ENCODE measurements at places on chromosomes 5 and 9.

- DNase-seq, result no peak
These were observed 120.9 kb downstream of the MAPKAP1 start for GRCh38 chr9:125586172-125586511.

- no peak for DNase-seq
These were observed 128.0 kb downstream of the SYK start for GRCh38 chr9:90929626-90930025.

- DNase-seq, result no peak
These were observed 50.5 kb upstream of the PALM2AKAP2 start for GRCh38 chr9:109729513-109729912.

GRCh38 chr9:134963546-134963945, 45.8 kb upstream of the FCN1 start:
- no peak for DNase-seq

- no peak for DNase-seq
These were observed 344.1 kb downstream of the ADAMTS6 start for GRCh38 chr5:65137631-65138030.

- no peak for DNase-seq
These were observed 558 bp downstream of the GRPEL2 start for GRCh38 chr5:149345892-149346222.

DNA sequence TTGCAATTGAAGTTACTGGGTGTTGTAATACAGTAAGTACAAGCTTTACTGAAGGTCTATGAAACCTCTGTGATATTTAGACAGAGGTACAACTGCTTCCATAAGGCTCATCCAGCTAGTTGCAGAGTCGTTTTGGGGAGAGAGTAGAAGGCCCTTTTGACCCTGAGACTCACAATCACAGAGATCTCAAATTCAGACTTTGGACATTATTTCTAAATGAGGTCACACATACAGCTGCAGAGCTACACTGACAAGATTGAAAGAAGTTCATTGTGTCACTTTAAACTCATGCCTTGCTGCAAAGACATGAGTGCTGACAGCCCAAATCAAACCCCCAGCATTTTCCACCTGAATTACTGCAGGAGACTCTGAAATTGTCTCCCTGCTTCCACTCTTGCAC, 205.9 kb upstream of the TMEM161B start:
- no peak for DNase-seq

- no peak for DNase-seq
These were observed 25.0 kb upstream of the OCLN start for GRCh38 chr5:69467442-69468225.

GRCh38 chr5:131305138-131305689, 41.4 kb downstream of the CDC42SE2 start:
- no peak for DNase-seq

DNA sequence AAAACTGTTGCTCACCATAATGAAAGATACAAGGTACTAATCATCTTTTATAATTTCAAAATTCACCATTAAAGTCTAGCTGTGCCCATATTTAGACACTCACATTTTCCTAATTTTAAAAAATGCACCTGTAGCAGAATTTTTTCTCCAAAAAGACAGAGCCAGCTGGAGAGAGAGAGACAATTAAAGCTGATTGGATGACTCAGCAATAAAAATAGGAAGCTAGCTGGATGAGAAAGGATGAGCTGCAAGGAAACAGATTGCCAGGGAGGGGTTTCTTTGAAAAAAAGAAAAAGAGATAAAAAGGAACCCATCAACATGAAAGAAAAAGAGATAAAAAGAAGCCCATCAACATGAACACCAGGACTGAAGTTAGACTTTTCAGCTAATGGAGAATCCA, 73.8 kb downstream of the HCN1 start:
- DNase-seq, result no peak

DNA sequence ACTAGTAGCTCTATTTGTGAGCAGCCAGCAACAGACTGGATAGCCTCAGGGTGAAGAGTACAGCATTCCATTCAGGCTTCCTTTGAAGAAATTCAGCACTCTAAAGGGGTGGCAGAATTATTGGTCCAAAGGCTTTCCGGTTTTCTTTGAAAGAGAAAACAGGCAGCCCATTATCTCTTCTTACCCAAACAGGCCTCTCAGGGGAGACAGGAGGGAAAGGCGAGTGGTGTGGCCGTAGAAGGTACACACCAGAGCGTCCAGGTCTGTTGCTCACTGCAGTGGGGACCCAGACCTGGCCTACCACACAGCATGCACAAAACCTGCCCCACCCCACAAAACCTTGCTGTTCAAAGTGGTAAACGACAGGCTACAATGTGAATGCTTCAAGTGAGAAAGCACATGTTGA, 83.3 kb downstream of the ZNF608 start:
- DNase-seq, result no peak

DNA sequence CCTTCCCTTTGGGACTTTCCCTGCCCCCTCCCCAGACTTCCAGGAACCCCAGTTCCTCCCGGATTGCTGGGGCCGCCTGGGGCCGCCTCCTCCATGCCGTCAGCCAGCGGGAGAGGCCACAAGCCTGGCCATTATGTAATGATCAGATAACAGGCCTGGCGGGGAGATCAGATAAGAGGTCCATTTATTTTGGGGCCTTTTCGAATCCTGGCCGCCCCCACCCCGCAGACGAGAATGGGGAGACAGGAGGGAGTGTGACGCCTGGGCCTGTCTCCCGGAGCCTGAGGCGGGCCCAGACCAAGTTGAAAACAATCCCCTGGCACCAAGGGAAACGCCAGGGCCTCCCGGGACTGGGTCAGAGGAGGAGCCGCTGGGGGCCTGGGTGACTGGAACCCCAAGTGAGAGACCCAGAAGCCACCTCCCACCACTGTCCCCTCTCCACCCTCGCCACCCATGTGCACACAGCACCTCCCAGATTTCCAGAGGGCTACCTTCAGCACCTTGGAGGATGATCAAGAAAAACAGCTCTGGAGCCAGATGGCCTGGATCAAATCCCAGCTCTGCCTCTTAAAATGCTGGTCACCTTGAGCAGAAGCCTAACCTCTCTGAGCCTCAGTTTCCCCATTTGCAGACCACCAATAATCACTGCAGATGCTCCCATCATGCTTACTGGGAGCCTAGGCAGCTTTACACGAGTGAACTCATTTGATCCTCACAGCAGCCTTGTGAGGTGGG, 7.8 kb downstream of the ENG start:
- no peak for DNase-seq

DNA sequence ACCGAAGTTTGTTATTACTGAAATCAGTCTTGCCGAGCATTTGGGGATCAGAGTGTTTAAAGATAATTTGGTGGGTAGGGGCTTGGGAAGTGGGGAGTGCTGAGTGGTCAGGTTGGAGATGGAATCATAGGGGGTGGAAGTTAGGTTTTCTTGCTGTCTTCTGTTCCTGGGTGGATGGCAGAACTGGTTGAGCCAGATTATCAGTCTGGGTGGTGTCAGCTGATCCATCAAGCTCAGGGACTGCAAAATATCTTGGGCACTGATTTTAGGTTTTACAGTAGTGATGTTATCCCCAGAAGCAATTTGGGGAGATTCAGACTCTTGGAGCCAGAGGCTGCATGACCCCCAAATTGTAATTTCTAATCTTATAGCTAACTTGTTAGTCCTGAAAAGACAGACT, 5.4 kb upstream of the ANKRD31 start:
- DNase-seq, result no peak

- no peak for DNase-seq
These were observed 3.8 kb downstream of the NKD2 start for GRCh38 chr5:1012313-1012841.

DNA sequence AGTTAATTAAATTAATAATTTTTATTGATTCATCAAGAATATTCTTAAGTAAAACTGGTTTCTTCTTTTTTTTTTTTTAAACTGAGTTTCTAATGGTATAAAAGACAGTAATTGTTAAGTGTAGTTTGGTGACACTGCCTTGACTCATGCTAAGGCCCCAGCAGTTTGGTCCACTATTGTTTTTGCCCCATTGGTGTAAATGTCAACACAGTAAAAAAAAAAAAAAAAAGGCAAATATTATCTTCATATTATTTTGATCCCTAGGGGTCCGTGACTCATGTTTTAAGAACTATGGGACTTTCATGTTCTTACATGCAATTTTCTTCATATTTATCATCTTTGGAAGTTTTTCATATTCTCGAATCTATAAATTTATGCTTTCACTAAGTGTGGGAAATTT, 29.2 kb upstream of the JAK2 start:
- DNase-seq, result no peak

DNA sequence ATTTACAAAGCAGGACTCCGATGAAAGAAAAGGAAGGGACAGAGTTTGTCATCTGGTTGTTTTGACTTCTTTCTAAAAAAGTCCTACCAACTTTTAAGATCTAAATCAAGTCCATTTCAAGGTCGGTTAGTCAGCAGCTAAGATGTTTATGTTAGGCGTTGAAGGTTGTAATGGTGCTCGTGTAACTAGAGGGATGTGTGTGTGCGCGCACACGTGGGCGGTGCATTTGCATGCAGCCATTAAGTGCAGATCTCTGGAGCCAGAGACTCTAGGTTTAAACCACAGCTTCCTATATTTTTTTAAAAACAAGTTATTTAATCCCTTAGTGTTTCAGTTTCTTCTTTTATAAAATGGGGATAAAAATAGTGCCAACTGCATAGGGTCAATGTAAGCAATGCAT, 77.0 kb upstream of the SMIM32 start:
- DNase-seq, result no peak

DNA sequence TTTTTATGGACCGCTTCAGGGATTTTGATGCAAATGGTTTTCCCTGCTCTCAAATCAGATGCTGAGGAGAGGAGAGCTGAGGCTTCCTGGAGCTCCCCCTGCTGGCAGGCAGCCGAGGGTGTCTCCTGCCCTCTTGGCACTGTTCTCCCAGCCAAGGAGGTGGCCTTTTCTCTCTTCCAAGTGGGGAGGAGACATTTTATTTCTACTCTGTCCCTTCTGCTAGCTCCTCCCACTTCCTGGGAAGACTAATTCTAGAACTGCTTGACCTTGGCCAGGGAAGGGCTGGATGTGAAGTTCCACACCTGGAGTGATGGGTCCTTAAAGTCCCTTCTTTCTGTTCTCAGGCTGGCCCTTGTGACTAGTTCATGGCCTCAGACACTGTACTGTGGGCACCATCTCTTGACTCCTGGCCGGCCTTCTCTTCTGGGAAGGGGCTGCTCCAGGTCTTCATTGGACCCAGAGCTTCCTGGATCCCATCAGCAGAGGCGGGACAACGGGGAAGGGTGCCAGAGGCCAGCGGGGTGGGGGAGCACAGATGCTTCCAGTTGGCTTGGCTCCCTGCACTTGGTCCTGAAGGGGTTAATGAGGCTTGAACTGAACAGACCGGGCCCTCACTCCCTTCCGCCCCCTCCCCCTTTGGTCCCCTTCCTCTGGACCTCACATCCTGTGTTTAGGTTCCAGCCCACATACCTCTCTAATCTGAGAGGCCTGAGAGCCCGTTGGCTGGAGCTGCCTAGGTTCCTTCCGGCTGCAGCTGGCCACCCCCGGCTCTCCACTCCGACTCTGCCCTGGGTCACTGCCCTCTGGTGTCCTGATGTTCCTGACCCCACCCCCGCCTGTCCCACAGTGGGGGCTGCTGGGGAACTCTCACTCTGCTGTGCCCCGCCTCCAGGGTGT, 32.1 kb downstream of the PTPA start:
- DNase-seq, result peak; percentile 70

DNA sequence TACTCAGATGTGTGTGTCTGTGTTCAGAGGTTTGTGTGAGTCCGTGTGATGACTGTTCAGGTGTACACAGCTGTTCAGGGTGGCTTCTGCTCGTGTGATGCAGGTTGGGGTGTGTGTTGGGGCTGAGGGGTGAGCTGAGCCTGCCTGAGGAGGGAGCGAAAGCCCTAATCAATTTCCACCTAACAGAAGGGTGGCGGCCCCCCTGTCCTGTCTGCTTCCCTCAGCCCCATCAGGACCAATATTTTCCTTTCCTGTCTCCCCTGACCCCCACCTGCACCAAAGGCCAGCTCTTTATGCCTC, 30.2 kb downstream of the LHX2 start:
- DNase-seq, result no peak

GRCh38 chr9:97565262-97565661, 63.8 kb downstream of the TMOD1 start:
- no peak for DNase-seq

DNA sequence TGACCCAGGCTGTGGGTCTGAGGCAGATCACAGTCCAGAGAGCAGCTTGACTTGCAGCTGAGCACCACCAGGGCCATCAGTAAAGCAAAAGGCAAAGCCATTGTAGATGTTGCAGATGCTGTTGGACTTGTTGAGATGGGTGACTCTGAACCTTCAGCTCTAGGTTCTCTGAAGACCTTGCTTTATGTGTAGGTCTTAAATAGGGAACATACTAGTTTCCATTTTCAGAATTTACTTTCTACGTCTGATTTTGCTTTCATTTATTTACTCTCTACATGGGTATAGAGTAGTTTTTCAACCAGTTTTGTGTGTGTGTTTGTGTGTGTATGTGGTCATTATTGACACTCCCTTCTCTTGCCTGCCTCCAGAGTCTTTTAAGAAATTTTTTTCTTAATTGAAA, at the start of gene IFNA6:
TSS of gene IFNA6 (minus strand) at position 101 of the 400 bp plus-strand sequence. CDS start at position 101, 0 bp downstream.
- no peak for DNase-seq

GRCh38 chr5:9239071-9239470, 306.8 kb downstream of the SEMA5A start:
- DNase-seq, result no peak

GRCh38 chr9:108207561-108208165, 648.1 kb downstream of the ACTL7B start:
- no peak for DNase-seq

GRCh38 chr5:32740651-32741050, 29.5 kb downstream of the NPR3 start:
- DNase-seq, result no peak

DNA sequence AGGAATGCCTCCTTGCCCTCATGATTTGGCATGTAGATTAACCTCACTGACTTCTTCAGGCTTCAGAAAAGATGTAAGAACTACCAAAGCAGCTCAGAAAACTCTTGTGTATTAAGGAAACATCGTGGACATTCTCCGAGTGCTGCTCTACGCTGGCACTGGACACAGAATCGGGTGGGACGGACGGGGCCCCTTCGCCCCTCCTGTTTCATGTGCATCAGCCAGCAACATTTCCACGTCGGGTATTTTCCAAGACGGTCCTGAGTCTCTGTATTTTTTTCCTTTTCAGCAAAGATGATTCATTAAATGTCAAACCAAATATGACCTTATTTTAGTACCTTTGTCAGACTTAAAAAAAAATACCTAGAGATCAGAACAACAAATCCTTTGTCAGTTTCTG, 583.6 kb downstream of the CCDC171 start:
- DNase-seq, result no peak

DNA sequence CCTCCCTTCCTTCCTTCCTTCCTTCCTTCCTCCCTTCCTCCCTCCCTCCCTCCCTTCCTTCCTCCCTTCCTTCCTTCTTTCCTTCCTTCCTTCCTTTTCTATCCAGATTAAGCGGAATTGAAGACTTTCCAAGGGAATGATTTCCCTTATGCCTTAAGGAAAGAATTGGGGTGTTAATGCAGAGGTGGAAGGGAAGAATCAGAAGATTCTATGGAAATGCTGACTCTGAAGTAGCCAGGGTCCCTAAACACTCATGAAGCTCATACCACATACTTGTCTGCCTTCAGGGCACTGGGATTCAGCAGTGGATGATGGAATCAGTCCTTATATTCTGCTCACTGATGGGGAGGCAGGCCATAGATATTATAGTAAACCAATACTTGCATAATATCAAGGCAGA, 48.2 kb downstream of the TNC start:
- no peak for DNase-seq

- DNase-seq, result no peak
These were observed 163.6 kb upstream of the RORB start for GRCh38 chr9:74333384-74334032.

GRCh38 chr5:119527351-119527750, 75.1 kb downstream of the HSD17B4 start:
- DNase-seq, result no peak
